Esophagus squamous epithelium (tissue), 5 donors: ENCODE measurements at places on chromosomes 11 and 22.

DNA sequence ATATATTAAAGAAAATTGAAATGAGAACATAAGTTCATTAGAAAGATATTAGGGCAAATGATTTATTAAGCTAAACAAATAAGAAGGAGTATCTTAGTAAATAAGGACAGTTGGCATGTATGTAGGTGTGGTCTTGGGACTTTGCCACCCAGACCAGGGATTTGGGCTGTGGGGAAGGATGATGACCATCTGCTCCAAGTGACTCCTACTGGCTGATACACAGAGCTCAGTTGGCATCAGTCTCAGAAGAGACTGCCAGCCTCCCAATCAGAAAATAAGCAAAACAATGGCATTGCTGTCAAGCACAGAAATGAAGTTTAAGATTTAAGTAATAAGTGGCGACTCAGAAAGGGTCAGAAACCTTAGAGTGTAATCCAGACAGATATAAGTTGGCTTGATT, 49.5 kb downstream of the PAX6 start:
- no peak for DNase-seq

GRCh38 chr11:67419325-67420049, 4.0 kb downstream of the CARNS1 start:
- no peak for DNase-seq

DNA sequence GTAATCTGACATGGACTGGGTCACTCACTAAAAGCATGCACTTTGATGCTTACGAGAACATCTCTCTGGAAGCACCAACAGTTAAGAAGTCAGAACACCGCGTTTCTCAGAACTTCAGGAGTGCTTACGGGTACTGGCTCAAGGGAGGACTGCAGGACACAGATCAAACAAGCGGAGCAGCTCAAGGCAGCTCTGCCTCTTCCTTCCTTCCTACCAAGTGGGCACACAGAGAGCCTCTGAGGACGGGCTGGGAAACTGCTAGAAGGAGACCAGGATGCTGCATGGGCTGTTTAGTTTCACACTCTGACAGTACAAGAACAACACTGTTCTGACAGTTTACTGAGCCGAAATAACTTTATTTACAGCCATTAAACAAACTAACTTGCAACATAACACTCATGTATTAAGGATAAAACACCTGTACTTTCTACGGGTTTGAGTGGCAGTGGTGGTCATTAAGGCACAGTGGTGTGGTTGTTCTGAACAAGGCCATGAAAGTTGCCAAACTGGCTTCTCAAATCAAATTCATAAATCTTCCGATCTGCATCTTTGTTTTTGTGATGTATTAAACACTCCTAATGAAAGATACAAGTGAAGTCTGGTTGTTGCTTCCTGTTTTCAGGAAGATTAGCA, 37.5 kb downstream of the ARFGAP3 start:
- no peak for DNase-seq

DNA sequence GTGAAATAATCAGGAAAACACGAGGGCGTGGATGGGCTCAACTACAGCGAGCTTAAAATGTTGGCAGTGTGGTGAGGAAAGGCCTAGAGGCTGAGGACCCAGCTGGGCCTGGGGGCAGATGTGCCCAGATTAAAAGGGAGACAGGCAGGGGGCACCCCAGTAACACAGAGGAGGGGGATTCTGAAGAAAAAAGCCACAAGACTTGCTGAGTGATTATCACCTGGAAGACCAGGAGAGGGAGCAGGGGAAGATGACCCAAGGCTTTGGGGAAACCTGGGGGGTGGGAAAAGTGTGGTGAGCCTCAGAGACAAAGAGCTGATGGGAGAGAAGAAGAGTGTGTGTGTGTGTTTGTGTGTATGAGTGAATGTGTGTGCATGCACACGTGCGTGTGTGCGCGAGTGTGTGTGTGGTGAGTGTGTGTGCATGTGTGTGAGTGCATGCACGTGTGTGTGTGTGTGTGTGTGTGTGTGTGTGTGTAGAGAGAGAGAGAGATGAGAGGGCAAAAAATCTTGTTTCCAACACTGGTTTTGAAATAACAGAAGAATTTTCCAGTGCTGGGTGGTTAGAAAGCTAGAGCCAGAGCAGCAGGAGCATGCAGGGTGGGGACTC, 500.5 kb downstream of the BUD13 start:
- DNase-seq = no peak

DNA sequence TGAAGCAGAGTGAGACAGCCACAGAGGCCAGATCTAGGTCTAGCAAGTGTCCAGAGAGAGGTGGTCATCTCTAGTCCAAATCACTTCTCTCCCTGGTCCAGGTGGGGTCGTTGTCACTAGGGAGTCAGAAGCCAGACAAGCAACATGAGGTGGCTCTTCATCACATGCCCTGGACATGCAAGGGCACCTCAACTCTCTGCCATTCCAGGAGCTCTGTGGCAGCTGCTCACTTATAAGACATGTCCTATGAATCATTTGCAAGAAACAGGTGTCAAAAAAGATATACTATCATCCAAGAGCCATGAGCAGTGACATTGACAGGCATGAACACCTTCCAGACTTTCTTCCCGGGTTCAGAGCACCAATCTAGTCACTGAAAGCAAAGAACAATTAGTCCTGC, 130.8 kb downstream of the GALNT18 start:
- no peak for DNase-seq

DNA sequence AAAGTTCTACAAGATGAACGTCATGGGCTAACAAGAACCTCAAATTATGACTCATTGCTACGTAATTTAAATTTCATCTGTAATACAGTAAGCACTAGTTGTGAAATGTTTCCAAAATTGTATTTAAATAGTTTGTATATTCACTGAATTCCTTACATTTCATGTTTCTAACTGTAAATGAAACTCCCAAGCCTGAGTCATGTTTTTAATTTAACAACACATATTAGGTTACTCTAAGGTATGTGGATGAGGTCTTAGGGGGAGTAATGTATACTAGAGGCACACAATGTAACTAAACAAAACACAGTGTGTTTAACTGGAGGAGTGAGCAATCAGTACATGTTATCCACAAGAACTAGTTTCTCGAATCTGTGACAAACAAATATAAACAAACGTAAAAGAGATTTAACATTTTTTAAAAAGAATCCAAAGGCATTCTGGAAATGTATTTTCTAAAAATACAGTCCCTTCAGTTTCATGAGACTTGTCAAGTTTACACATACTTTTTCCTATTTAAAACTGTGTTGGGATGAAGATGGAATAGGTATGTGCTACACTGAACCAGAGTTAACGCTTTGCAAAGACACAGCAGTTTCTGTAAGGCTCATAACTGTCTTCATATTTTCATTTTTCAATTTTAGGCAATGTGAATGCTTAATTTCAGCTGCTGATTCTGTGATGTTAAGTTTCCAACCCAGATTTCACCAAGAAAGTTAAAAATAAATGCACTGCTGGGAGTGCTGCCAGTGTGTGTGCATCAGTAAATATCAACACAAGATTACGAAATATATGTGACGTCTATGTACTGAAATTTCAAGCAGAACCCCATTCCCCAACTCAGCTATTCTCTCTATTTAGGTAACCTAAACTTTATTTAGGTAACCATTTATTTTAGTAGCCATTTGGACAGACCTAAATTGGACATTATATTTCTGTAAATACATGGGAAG, 52.6 kb downstream of the PITPNB start:
- no peak for DNase-seq

DNA sequence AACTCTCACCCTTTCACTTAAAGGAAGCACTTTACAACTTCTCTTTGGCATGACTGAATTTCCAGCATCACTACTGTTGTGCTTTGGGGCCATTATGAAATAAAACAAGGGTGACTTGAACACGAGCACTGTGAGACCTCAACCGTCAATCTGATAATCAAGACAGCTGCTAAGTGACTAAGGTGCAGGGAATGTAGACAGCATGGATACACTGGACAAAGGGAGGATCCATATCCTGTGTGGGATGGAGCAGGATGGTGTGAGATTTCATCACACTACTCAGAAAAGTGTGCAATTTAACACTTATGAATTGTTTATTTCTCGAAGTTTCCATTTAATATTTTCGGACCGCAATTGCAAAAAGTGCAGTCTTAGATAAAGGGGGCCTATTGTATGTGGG, 16.1 kb upstream of the EXPH5 start:
- DNase-seq = no peak

DNA sequence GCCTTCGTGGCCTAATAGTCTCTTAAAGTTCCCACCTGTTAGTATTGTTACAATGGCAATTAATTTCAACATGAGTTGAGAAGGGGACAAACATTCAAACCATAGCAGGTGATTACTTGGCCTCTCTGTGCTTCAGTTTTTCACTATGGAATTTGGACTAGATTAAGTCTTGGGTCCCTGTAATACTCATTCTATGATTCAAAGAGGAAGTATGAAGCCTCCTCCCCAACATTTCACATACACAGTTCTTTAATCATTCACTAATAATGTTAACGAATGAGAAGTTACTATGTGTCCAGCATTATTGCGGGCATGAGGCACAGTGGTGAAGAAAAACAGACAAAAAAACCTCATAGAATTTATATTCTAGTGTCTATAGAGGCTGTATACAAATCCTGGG, 19.9 kb upstream of the USP47 start:
- DNase-seq = no peak

- no peak for DNase-seq
Measured at GRCh38 chr11:35812828-35813227, 131.0 kb upstream of the LDLRAD3 start.

DNA sequence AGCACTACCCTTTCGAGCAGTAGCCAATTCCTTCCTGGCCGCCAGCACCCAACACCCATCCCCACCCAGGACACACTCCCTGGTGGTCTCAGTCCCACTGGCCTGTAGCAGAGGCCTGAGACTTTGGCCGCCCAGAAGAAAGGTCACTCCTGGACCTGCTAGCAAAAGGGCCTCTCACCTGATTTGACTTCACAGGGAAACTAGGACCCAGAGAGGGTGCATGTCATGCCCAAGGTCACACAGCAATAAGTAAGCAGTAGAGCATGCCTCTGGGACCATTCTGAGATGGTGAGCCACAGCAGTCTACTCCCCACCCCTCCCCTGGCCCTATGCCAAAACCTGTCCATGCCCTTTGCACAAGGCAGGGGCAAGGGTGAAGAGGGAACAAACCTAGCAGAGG, 7.3 kb downstream of the ARRB1 start:
- DNase-seq = no peak

DNA sequence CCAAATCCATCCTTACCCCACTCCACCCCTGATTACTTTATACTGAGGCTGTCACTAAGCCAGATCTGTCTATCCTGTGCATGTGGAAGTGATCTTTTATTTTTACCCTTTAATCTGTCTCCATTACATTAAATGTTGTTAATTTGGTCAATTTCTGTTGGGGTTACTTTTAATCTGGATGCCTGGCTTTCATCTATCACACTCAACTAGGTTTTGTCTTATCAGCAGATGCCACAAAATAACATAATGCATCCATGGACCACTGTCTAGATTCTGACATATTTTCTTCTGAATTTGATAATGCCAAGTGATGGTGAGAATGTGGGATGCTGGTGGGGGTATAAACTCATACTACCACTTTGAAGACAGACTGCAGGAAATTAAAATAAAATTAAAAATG, 108.4 kb downstream of the FDX1 start:
- DNase-seq = no peak

DNA sequence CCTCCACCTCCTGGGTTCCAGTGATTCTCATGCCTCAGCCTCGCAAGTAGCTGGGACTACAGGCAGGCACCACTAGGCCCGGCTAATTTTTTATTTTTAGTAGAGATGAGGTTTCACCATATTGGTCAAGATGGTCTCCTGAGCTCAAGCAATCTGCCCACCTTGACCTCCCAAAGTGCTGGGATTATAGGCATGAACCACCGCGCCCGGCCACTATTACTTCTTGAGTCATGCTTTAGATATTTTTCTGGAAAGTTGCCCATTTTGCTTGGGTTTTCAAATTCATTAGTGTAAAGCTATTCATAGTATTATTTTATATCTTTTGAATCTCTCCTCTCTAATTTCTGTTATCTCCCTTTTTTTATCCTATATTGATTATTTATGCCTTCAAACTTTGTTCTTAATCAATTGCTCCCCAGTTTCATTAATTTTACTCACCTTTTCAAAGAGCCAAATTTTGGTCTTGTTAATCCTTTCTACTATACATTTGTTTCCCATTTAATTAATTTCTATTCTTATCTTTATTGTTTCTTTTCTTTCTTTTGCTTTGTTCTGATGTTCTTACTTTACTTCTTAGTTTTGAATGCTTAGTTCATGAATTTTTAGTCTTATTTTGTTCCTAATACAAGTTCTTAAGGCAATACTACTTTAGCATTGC, 10.3 kb upstream of the RAC2 start:
- DNase-seq = no peak

GRCh38 chr22:50739894-50740293, 1.9 kb downstream of the ACR start:
- no peak for DNase-seq

DNA sequence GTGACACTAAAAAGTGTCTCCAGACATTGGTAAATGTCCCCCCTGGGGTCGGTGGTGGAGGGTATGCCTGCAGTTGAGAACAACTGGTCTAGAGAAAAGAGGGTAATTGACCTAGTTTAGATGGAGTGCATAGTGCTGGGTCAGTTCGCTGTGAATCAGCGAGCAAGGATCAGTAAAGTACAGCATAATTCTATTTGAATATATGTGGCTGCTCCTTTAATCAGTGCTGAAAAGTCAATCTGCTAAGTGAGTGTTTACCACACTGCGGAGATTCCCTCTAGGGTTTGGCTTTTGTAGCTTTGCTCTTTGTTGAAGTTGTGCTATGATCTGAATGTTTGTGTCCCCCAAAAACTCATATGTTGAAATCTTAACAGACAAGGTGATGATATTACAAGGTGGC, 15.0 kb downstream of the CAVIN3 start:
- DNase-seq = no peak

DNA sequence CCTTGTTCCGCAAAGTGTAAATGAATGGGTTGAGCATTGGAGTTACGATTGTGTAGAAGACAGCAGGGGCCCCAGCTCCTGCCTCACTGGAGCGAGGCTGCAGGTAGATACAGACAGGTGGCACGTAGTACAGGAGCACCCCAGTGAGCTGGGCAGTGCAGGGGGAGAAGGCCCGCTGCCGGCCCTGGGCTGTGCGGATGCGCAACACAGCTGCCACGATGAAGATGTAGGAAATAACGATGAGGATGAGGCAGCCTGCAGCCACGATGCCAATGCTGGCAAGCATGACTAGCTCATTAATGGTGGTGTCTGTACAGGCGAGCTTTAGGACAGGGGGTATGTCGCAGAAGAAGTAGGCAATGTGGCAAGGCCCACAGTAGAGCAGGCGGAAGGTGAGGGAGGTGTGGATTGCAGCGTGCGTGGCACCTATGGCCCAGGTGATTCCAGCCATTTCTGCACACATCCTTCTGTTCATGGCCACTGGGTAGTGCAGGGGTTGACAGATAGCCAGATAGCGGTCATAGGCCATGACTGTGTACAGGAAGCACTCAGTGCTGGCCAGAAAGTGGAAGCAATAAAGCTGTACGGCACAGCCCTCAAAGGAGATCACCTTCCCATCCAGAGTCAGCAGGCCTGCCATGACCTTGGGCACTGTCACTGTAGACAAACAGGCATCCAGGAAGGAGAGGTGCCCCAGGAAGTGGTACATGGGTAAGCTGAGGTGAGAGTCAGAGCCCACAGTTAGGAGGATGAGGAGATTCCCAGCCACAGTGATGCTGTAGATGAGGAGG, 616 bp downstream of the OR10S1 start:
- DNase-seq = no peak

- no peak for DNase-seq
Measured at GRCh38 chr11:83153764-83154163, 3.2 kb upstream of the PCF11 start.

- no peak for DNase-seq
Measured at GRCh38 chr11:14764579-14765527, 121.2 kb downstream of the PDE3B start.

GRCh38 chr11:114340311-114341131, 44.3 kb downstream of the NNMT start:
- DNase-seq = no peak
